ENCODE measurements at places on chromosomes 2 and 18.

GRCh38 chr2:237132799-237133198 lies 47.1 kb downstream of the COPS8 start:
- DNase-seq, result no peak

DNA sequence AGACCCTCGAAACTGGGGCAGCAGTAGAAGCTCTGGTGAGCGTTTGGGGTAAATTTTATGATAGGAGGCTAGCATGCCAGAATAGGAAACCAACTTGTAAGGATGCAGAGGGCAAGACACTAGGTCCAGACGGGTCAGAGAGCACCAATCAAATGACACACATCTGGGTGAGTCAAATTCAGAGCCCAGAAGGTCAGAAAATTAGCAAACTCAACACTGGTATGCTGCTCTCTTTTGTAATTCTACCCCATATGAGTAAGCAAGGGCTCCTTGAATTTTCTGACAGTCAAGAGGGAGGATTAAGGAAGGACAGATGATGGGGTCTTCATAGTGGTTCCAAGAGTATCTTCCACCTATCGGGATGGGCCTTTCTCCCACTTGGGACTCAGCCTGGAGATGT lies 209.8 kb downstream of the BCL2 start:
- no peak for DNase-seq

GRCh38 chr2:68537809-68538208 lies 70.4 kb downstream of the APLF start:
- DNase-seq, result no peak

- no peak for DNase-seq
Observed at GRCh38 chr18:26734760-26735159, 130.7 kb downstream of the AQP4 start.

DNA sequence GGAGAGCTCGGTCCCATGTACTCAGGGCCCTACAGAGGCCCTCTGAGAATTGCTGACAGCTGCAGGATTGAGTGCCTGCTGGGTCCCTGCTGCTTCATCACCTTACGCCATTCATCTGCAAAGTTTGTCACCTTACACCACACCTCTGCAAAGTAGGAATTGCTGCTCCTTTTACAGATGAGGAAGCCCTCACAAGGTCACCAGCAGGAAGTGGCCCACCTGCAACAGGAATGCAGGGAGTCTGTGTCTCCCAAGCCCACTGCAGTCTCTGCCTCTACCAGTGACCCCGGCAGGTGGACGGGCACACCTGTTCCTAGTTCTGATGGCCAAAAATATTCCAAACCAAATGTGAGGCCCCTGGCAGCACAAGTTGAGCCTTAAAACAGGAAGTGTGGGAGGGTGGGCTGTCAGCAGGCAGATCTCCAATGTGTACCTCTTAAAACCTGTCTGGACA lies 441.4 kb downstream of the NBAS start:
- no peak for DNase-seq

GRCh38 chr2:193679847-193680246 lies 1485.1 kb upstream of the TMEFF2 start:
- DNase-seq, result no peak

DNA sequence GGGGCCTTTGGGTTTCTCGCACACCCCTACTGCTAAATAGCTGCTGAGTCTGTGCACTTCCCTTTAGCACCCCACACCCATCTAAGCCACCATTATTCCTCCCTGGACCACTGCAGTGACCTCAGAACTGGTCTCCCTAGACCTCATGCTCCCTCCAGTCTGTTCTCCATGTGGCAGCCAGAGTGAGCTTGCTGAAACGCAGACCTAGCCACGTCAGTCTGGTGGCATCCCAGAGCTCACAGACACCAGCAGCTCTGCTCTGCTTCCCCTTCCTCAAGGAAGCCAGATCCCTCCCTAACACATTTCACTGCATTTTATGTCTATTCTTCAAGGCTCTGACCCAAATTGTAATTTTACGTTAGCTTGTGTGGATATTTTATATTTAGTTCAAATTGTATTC lies 144.4 kb downstream of the DYSF start:
- DNase-seq, result no peak

DNA sequence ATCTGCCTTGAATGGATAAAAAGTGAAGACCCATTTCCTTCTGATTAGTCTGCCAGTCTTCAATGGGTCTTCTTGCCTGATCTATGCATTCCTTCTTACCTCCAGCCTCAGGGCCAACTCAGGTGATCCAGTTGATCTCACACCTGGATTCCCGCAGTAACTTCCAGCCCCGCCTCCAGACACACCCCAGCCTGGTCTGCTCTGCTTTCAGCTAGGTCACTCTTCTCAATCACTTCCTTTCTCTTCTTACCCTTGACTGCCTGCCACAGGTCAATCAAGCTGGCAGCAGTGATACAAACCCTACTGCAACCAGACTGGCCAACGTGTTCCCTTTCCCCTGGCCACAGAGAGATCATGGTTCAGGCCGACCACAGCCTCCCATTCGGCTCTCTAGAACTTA lies 263.6 kb downstream of the ZNF516 start:
- DNase-seq, result no peak

DNA sequence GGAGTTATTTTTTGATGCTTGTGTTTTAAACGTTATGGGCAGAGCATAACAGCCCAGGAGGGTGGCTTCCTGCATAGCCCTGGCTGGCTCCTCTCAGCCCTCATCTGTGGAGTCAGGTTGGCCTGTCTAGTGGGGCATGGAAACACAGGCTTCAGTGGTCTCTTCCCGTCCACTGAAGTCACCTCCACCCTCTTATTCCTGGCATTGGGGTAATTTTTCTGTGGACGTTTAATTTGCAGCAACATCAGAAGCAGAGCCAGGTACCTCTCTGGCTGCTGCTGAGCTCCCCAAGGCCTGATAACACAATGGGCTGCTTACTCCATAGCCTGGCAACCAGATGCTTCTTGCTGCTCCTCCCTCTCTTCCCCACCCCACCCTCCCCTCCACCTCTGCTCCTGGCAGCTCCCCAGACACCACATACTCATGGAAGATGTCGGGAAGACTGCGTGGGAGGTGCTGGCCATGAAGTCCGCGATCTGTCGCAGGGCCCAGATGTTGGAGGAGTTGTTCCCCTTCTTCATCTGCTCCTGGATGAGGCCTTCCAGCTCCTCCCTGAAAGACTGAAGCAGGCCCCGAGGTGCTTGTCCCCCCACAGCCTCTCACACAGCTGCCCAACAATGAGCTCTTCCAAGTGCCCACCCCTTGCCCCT lies 64.0 kb downstream of the ADD2 start:
- DNase-seq, result no peak

- DNase-seq, result no peak
Observed at GRCh38 chr18:63084219-63084618, 235.3 kb downstream of the BCL2 start.

- no peak for DNase-seq
Observed at GRCh38 chr2:227183657-227184367, 19.4 kb downstream of the COL4A3 start.

- no peak for DNase-seq
Observed at GRCh38 chr2:39124746-39125057, 3.9 kb upstream of the SOS1 start.

DNA sequence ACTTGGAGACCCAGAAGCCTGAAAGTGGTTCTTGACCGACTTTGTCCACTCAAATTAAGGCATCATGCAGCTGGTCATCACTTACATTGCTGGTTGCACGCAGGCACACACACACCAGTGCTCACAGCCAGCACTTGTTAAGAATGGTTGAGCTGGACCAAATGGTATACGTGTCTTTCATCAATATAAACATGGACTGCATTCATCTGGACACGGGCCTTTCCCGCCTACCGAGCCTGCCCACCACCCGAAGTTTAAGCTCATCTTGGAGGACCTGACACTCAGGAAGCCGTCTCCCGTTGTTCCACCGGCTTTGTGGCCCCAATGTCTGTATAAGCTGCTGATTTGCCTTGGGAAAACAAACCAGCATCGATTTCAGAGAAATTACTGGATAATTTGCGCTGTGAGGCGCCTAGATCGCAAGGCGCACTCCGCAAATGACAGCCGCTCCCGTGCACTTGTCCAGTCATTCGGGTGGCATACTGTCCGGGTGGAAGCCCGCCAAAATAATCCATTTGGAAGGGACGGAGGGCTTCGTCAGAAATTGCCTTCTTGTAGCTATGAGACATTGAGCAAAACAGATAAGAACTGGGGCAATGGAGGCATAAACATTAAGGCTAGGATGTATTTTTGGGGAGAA lies 40.1 kb upstream of the AKAIN1 start:
- no peak for DNase-seq

- peak; percentile 33 for DNase-seq
Observed at GRCh38 chr18:70195852-70196434, 9.5 kb downstream of the RTTN start.

- DNase-seq, result no peak
Observed at GRCh38 chr2:216688731-216689340, 6.5 kb downstream of the IGFBP5 start.

DNA sequence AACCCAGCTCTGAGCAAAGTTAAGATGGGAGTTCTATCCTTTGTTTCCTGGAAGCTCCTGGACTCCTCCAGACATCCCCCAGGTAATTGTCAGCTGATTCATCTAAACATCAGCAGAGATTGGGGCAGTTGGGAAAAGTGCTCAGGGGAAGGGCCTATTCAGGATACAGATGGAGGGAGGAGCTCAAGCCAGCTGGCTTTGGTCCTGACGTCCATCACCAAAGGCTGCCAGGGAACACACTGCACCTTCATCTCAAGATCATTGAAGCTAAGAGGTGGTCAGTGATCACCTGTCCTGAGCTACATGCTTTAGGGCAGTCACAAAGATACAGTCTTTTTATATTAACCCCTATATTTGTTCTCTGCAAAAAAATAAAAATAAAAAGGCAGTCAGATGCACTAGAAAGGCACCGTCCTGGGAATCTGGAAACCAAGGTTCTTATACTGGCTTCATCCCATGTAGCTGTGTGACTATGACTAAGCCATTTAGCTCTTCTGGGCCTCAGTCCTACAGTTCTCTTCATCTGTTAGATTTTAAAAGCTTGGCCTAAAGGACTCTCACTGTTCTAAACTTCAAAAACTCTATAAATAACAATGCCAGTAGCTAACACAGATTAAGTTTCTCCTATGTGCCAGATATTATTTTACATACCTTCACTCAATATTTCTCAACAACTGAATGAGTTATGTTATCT lies 446.5 kb downstream of the BCL11A start:
- no peak for DNase-seq

- DNase-seq, result no peak
Observed at GRCh38 chr2:150214626-150215025, 272.8 kb downstream of the RND3 start.

- DNase-seq, result no peak
Observed at GRCh38 chr18:77042583-77042982, 90.0 kb downstream of the MBP start.

DNA sequence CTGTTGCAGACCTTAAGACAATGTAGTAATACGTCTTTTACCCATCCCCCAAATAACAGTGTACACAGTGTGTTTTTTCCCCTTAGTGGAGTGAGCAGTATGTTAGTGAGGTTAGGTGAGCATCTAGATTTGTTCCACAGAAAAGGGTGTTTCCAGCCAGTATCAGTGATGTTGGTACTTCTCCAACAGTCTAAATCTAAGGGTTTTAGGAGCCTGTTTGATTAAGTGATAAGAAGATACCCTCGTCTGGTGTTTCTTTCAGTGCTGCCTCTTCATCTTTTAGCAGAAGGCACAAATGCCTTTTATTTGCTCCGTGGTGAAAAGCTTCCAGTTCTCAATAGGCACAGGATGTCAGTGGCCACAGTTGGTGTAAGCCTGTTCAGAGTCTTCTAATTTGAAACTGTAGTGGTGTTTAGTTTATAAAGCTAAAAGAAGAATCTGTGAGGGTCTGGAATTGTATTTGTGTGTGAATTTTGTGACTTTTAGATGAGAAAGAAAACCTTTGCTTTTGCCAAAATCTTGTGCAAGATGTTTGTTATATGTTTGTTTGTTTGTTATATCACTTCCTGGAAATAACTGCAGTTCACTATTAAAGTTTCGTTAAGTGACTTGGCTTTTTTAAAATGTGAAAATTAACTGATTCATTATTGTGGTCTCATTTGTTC lies 71.2 kb downstream of the MAP4K4 start:
- no peak for DNase-seq

GRCh38 chr18:62885804-62886203 lies 170.5 kb downstream of the PHLPP1 start:
- DNase-seq, result no peak

DNA sequence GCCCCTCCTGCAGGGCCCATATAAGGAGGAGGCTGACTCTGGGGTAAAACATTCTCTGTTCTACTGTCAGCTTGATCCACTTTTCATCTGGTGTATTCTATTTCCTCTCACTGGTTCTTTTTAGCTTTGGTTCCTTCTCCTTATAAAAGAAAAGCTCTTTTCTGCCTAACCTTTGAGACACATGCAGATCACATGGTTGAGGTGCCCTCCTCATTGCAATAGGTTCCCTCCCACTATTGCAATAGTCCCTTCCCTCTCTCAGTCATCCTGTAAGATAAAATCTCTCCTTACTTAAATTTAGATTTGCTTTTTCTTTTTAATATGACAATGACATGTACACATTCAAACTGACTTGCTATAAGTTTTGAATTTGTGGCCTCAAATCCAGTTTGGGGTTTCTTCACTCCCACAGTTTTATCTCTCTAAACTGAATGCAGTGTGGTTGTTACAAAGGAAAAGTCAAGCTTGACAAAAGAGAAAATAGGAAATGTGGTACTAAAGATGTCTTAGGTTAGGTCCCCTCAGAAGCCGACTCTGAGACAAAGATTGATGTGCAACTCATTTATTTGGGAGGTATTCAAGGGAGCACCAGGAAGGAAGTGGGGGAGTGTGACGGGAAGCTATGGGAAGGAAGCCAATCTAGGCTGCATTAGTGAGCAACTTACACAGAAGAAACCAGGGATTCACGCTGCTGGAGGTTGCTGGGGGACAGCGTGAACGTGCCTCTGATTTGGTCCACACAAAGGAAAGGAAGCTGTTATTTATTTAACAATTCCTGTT lies 127.6 kb upstream of the LINC00305 start:
- peak; percentile 62 for DNase-seq

- no peak for DNase-seq
Observed at GRCh38 chr2:160664603-160665140, 171.1 kb upstream of the RBMS1 start.

DNA sequence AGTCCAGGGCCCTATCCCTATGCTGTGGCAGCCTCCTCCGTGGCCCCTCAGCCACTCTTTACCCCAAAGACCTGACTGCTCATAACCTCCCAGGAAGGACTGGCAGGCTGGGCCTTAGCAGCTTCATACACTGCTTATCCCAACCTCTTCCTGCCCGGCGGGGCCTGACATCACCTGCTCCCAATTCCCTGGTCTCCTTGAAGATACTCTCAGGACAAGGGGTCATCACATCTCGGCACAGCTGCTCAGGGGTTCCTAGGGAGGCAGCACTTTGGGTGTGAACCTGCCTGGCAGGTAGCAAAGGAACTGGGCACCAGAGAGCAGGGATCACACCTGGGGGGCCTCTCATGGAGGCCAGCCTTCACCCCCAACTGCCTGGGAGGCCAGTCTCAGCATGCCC lies 68.5 kb downstream of the PLB1 start:
- DNase-seq, result no peak

- DNase-seq, result no peak
Observed at GRCh38 chr2:24809316-24810007, 16.2 kb downstream of the CENPO start.

All from kidney capillary endothelial cell (primary cell).